ENCODE measurements at places on chromosomes 11 and 22.
A peak's percentile ranks its signal among the peaks of the same experiment; 100 is the strongest.

DNA sequence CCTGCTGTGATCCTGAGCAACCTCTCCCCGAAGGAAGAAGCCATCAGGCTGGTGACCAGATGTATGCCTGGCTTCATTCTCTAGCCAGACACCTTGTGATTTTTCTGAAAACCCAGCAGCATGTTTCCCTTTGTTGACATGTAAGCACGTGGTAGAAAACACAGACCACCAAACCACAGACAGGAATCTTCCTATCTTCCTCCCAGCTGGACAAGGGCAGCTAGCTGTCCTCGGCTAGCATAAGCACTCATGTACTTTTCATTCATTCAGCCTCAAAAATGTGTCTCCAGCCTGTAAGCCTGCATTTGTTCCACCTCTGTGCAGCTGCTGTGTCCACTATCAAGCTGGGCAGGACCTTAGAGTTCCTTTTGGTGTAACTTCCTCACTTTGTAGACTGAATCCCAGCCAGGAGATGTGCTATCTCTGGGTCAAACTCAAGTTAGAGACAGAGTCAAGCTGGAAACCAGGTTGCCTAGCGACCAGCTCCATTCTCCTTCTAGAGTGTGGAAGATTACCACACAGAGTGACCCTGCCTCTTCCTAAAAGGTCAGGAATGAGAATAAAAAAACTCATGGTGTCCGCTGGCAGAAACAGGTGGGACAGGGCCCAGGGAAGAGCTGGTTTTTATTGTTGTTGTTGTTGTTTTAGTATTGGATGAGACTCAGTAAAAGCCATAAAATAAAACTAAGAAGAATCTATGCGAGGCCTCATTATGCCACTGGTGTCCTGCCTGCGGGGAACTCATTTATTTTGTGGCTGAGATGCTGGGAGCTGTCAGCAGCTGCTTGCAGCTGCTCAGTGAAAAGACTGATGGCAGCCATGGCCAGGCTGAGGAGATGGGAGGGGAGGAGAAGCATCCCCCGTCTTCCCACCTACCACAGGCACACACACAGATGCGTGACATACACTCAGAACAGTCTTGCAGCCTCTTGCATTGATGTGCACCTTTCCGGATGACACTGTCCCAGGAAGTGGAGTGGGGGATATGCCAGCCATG is 7.4 kb upstream of the CLMP start:
- no peak for DNase-seq

GRCh38 chr11:6627762-6628241 is 8.6 kb upstream of the TPP1 start:
- no peak for DNase-seq

- no peak for DNase-seq
These were observed 355.6 kb downstream of the METTL15 start for GRCh38 chr11:28463826-28464225.

DNA sequence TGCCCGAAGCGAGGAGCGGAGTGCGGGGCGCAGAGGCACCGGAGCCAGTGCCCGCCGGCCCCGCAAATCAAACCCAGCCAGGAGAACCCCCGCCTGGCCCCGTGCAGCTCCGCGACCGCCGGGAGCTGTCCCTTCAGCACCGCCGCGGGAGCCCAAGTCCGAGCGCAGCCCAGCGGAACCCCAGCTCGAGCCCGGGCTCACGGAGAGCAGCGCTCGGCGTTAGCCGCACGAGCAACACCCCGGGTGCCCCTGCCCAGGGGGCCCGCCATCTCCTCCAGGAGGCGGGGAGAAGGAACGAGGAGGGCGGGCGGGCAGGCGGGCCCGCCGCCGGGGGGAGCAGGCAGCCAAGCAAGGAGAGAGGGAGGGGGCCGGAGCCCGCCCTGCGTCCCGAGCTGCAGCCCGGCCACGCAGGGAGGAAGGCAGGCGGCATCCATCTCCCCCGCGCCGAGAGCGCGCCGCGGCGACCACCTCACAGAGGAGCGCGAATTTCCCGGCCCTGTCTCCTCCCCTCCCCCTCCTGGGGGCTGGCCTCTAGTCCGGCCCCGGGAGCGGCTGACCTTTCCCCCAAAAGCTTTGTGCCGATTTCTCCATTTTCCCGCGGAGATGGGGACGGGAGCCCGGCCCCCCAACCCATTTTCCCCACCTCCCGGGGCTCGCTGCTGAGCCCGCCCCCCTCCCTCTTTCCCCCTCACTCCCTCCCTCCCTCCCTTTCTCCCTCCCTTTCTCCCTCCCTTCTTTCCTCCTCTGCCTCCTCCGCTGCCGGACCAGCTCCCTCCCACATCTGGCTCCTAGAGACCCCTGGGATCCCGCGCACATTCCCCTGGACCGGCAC is 621 bp downstream of the KCNC1 start:
- no peak for DNase-seq

DNA sequence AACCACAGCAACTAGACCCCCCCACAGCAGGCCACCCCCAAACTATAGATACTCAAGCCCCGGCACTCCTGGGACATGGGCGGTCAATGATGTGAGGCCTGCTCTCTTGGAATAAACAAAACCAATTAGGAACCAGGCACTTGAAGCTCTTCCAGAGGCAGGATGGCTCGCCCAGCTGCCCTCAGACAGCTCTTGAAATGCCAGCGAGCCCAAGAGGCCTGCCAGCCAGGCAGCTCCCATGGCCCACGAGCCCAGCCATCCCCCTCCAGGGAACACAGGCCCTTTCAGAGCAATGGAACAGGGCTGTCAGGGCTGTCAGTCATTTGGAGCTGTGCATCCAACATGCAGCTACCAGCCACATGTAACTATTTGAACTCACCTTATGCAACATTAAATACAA is 34.0 kb upstream of the TFIP11 start:
- DNase-seq = no peak

DNA sequence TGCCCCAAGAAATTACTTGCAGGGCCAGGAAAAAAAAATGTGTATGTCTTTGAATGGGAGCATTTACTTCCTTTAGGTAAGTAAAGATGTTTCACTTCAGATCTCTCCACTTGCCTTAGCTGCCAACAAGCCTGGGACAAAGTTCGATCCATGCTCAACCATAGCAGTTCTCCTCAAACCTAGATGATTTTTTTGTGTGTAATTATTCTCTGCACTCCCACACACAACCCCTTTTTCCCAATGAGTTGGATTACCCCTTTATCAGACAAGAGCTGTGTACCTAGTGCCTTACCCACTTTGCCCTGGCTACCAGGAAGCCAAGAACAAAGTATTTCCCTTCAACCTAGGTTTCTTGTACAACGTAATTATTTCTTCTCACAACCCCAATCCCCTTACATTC is 35.6 kb downstream of the TPBGL start:
- no peak for DNase-seq

DNA sequence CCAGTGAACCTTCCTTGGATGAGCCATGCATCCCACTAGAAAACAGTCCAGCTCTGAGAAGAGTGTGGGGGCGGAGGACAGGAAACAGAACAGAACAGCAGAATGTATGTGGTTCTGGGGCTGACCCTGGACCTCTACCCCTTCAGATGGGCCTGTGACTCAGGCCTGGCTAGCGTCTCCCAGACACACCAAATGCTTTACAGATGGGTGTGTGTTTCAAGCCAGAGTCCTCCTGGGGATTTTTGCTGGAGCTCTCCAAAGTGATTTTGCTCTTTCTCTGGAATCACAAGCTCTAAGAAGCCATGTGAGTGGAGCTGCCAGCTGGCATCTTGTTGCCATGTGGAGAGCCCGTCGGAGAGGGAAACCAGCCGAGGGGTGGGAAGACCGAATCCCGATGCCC is 13.2 kb upstream of the C1QTNF4 start:
- DNase-seq = no peak

GRCh38 chr11:119372260-119373058 is 9.0 kb downstream of the USP2 start:
- DNase-seq = no peak

DNA sequence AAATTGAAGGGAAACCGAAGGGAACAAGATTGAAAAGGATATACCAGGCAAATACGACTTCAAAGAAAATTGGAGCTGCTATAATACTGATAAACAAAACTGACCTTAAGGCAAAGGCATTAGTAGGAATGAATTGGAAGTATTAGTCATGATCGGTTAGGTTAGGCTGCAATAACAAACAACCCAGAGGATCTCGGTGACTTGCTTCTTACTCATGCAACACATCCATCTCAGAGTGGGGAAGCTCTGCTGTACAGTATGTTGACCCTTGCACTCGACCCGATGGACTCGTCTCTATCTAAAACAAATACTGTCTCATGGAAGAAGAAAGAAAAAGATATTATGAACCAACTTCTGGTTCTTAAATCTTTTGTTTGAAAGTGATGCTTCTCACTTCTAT is 42.3 kb downstream of the SPATA19 start:
- no peak for DNase-seq

GRCh38 chr11:14636119-14636518 is 7.5 kb upstream of the PDE3B start:
- DNase-seq = no peak

- no peak for DNase-seq
These were observed 432.1 kb downstream of the DYNC2H1 start for GRCh38 chr11:103541186-103541795.

- no peak for DNase-seq
These were observed 88.4 kb upstream of the BID start for GRCh38 chr22:17862646-17863181.

- peak; percentile 11 for DNase-seq
These were observed 153.2 kb upstream of the NARS2 start for GRCh38 chr11:78727816-78728215.

GRCh38 chr11:38711110-38711509 is 2113.1 kb upstream of the RAG2 start:
- no peak for DNase-seq

DNA sequence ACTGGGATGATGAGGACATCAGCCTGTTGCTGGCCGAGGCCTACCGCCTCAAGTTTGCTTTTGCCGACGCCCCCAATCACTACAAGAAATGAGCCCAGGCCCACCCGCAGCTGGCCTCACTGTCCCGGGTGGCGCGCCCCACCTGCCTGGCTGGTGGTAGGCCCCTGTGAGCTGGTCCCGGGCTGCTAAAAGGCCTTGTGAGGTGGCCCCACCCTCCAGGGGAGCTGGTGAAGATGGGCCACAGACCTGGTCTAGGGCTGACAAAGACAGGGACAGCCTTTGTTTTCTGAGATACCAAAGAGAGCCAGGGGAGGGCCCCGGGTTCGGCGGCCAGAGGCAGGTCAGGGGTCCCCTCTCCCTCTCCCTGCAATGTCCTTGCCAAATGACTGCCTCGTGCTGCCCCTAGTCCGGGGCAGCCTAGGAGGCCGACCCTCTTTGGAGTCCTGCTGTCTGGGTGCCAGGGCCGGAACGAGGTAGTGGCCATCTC is 411.1 kb downstream of the TBC1D22A start:
- DNase-seq = no peak

DNA sequence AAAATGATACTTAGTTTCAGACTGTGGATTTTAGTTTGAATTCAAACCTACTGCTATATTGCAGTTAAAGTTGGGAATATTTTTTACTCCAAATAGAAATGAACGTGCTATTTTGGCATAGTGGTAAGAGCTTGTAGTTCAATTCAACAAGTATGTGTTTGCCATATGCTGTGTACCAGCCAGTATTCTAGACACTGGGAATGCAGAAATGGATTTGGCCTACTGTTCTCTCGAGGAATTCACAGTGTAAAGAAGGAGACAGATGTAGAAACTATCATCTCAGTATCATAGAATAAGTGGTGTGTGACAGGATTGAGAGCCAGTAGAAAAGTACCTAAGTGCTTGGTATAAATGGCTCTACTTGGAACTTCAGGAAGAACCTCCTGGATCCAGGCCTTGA is 80.4 kb downstream of the ATXN10 start:
- DNase-seq = no peak

DNA sequence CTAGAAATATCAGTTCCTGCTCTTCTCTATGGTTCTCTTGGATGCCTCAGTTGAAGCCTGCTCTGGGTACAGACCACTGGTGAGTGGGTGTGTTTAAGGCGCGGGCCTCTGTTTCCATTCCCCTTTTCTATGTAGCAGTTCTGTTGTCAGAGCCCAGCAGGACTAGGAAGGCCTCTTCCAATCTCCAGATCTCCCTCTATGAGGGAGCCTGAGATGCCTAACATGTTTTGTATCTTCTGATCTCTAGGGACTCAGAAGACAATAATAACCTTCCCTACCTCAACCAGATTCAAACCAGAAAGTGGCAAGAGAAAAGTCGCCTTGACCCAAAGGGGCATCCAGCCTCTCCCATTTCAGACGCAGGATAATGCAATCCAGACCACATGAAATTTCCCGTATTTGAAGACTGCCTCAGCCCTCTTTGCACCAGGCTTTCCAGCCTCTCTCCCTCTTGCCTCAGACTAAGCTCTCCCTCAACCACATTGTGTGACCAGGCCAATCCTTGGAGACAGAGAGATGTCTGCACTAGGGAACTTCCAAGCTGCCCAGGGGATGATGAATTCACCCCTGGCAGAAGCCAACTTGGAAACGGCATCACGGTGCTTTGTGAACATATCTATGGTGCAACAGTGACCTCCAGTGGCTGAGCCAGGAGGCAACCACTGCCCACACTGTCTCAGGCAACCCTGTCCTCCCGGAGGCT is 150.1 kb upstream of the UBASH3B start:
- DNase-seq = peak; percentile 73

GRCh38 chr22:19483481-19484244 is 3.9 kb downstream of the CDC45 start:
- DNase-seq = no peak

DNA sequence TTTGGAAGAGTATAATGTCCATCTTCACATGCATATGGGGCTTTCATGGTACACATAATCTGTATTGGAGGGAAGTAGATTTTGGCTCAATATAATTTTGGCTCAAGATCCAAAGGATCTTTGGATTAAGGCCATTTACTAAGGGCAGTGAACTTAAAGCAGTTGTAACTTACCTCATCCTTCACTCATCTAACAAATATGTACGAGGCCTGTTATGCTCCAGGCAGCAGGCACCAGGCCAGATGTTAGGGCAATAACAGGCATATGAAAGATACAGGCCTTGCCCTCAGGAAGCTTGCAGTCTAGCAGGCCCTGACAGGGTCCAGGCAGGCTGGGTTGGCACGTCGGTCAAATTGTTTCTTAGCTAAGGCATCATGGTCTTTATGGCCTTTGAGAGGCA is 44.6 kb downstream of the LIF start:
- no peak for DNase-seq

DNA sequence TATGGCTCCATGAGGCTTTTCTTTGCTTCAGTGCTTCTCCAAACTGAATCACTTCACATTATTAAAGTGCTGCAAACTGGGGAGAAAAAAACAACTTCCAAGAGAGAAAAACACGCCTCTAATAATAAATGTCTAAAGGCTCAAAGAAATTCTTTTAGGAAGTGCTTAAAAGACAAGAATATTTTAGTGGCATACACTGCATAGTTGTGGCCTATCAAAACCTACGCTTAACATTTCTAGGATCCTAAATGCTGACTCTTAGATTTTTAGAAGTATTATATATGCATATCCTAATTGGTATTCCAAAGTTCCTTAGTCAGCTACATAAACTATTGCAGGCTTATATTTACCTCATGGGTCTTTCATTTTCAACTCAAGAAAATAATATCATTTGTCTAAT is 879.0 kb upstream of the CCDC90B start:
- no peak for DNase-seq

GRCh38 chr11:65503368-65503948 is 4.6 kb downstream of the MALAT1 start:
- peak; percentile 32 for DNase-seq
